Mucosa of gallbladder (tissue), 1 donor: ENCODE measurements at places on chromosomes 4 and X. TPM values are rescaled to one million over a fixed set of nuclear protein-coding genes. Genes with fewer than 3 reads are reported as not detected.

DNA sequence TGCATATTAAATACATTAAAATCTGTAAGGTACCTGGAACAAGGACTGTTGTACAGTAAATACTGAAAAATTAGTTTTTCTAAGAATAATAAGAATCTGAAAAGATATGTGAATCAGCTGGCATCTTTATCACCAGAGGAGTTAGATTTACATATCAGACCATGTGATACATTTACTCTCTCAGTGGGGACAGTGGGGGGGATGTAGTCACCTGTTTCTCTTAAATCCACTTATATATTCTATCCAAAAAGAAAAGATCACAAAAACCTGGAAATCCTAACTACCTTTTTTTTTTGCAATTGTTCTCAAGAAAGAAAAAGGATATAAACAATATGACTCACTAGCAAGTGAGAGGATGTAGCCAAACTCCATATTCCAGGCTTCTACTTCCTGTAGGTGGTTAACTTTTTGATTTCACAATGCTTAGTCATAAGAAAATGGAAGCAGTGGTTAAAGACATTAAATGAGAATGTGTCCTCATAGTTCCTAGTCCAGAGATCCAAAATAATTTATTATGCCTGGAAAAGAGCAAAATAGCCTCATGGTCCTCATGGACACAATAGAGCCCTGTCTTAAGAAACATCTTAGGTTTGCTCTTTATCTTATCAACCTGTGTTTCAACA is 22.5 kb upstream of the MYOZ2 start:
- DNase-seq, result no peak

The PJA1 gene
- 25.0 TPM for total RNA-seq

The UGT2B15 gene
- 826 TPM for total RNA-seq

DNA sequence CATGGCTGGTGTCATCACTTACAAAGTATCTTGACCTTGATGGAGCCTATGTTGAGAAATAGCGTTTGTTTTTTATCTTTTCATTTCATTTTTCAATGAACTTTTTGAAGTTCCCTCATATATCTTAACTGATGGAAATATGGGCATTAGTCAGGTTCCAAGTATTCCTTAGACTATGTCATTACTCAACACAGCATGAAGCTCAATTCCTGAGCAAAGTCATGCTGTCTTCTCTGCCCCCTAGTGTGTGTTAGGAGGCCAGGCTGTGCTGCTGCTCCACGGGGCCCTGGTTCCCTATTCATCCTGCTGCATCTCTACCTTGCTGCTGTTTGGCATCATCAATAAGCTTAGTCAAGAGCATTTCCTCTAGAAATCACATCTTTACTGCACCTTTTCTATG is 40.9 kb downstream of the GPR143 start:
- no peak for DNase-seq

The SOX3 gene
- total RNA-seq, result not detected
